Colonic mucosa (tissue), 4 donors: ENCODE measurements at places on chromosomes 13 and 19. TPM values are rescaled to one million over a fixed set of nuclear protein-coding genes. Genes with fewer than 3 reads are reported as not detected.

The CCNE1 gene
- total RNA-seq = 10.6 TPM

The ALOX5AP gene
- 5.0 TPM for total RNA-seq

The RNF126 gene
- 74.7 TPM for total RNA-seq

The TJP3 gene
- total RNA-seq = 296 TPM

The PLIN4 gene
- 6.3 TPM for total RNA-seq
